HEK293T (cell line): ENCODE measurements at places on chromosomes 3 and 15.

DNA sequence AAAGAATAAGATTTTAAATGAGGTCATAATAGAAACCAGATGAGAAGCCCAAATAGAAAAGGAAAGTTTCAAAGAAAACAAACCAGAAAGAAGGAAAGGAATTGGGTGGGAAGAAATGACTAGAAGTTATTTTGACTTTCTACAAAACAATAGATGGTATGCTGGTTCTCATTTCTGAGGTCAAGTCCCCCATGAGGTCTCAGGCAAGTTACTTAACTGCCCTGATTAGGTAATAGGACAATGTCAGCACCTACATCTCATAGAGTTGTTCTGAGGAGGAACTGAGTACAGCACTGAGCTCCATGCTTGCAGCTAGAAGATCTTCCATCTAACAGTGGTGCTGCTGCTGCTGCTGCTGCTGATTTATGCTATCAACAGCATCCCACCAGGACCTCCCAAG is 185.9 kb downstream of the ERC2 start:
- no peak for DNase-seq

DNA sequence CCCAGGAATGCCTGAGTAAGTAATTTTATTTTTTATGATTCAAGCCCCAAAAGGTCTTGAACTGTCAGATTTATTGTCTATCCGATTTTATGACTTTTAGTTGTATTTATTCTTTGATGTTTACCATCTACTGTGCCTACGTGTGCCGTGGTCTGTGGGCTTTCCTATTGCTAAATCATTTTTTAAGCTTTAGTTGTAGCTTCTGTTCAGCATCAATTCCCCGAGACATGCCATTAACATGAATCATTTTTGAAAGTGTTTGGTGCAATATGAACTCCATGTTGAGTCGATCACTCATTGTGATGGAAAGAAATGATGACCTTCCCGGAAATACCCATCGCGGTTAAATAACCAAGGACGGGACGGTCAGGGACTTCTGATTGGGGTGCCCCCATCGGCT is 268.7 kb upstream of the THRB start:
- no peak for DNase-seq

- DNase-seq, result no peak
Observed at GRCh38 chr15:80878242-80878866, 99.2 kb downstream of the CEMIP start.

- no peak for DNase-seq
Observed at GRCh38 chr3:21734746-21735145, 16.3 kb downstream of the ZNF385D start.

GRCh38 chr3:33046521-33046920 is 50.4 kb downstream of the GLB1 start:
- DNase-seq, result no peak

DNA sequence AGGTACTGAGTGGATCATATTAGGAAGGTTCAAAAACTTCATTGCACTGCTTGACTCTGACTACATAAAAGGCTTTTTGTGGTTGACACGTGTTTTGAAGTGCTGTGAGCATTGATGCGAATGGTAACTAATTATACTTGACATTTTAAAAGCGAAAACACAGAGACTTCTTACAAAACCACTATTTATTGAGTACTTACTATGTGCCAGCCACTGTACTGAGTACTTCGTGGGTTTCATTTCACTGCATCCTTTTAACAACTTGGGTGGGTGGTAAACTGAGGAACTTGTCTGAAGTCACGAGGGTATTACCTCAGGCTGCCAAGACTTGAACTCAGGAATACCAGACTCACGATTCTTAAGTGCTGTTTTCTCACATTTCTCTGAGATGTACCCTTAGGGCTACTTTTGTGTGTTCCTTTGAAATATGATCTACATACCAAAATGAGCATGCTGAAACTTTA is 45.3 kb upstream of the PPP4R2 start:
- DNase-seq, result no peak
